ENCODE measurements at places on chromosomes 12 and 14.

GRCh38 chr14:53516261-53516774 is 363.2 kb upstream of the DDHD1 start:
- no peak for DNase-seq

DNA sequence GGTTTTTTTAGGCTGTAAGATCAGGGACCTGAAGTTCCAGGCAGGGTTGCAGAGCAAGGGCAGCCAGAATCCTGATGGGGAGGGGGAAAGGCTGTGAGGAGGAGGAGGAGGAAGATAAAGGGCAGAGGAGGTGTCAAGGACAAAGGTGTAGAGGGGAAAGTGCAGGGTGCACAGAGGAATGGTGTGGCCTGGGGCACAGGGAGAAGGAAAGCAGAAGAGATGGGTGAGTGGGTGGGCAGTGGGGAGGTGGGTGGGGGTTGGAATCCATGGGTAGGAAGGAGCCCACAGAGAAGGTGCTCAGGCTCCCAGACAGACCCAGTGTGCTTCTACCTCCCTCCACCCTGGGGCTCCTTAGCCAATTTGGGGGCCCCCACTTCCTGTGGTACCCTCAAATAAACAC is 11.2 kb downstream of the TRPV4 start:
- DNase-seq, result no peak

DNA sequence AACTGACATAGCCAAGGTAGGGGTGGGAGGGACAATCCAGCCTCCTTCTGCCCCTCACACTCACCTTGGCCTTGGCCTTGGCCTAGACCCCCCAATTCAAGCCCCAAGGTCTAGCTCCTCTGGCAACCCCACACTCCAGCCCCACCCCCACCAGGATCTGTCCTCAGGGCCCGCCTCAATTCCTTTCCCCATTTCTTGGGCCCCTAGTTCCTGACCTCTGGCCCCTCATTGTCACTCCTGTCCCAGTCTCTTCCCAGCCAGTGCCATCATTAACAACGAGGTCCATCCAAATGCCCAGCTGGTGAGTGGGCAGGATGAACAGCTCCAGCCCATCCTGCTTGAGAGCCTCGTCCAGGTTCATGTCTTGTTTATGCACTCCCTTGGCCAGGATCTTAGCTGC is 6.8 kb upstream of the GDF11 start:
- no peak for DNase-seq

GRCh38 chr12:115542656-115543055 is 734.8 kb downstream of the MED13L start:
- DNase-seq, result no peak

GRCh38 chr12:58812214-58812613 is 108.1 kb downstream of the LRIG3 start:
- no peak for DNase-seq

- no peak for DNase-seq
Observed at GRCh38 chr12:59115526-59115925, 195.2 kb upstream of the LRIG3 start.

DNA sequence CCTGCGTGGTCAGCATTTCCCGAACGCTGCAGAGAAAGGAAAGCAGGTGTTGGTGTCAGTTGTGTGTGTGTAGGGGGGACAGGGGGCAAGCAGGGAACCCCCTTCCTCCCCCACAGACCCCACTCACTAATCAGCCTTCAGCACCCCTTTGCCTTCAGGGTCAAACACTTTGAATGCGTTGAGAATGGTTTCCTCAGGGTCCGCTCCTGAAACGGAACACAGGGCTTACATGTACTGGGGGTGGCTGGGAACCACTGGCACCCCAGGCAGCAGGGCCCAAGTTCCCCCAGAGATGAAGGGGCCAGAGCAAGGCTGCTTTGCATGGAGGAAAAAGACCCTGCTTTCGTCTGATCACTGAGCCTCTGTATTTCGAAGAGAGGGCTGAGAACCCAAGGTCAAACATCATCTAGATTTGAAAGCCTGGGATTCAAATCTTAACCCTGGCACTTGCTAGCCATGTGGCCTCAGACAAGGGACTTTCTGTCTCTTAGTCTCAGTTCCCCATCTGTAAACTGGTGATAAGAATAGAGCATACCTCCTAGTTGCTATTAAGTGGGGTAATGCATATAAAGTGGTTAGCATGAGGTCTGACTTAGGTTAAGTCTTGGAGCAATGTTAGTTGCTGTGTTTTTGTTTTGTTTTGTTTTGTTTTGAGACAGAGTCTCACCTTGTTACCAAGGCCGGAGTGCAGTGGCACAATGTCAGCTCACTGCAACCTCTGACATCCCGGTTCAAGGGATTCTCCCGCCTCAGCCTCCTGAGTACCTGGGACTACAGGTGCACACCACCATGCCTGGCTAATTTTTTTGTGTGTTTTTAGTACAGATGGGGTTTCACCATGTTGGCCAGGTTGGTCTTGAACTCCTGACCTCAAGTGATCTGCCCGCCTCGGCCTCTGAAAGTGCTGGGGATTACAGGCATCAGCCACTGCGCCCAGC is 7.0 kb downstream of the MYL2 start:
- no peak for DNase-seq

GRCh38 chr12:29794862-29795261 is 11.1 kb upstream of the TMTC1 start:
- DNase-seq, result no peak

- DNase-seq, result no peak
Observed at GRCh38 chr14:61372379-61372778, 51.0 kb downstream of the PRKCH start.

DNA sequence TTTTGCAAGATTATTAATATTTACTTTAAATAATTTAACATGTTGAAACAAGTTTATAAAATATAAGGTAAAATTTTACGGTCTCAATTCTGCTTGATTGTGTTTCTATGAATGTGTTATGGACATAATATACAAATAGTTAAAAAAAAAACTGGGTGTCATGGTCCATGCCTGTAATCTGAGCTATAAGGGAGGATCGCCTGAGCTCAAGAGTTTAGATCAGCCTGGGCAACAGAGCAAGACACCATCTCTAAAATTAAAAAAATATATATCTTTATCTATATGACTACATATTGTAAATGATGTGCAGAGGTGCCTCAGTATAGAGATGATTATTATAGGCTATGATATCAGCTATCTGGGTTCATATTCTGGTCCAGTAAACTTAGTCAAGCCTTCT is 9.9 kb downstream of the PAPOLA start:
- no peak for DNase-seq

GRCh38 chr14:54698966-54699530 is 132.1 kb downstream of the SAMD4A start:
- no peak for DNase-seq

DNA sequence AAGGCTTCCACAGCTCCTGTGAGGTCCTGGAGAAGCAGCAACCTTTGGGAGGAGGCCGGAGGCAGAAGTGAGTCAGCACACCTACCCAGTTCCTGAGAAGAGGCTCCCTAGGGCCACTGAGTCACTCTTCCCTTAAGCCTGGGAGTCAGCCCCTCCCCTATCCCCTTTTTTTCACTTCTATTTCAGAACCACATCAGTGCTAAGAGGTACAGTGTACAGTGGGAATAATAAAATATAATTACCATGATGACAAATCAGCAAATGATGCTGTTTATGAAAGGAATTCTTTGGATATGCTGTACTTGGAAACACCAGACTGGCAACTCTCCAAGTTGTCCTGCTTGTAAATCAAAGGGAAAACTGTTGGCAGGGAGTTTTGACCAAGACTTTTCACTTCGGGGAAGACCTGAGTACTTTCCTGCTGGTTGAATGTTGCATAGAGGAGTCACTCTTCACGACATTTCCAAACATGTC is 7.8 kb upstream of the TBPL2 start:
- no peak for DNase-seq

- DNase-seq, result no peak
Observed at GRCh38 chr12:49403971-49404450, 36.7 kb downstream of the SPATS2 start.

GRCh38 chr12:22881878-22882385 is 257.0 kb downstream of the ETNK1 start:
- no peak for DNase-seq

GRCh38 chr14:93709249-93709648 is 79.0 kb downstream of the PRIMA1 start:
- no peak for DNase-seq

DNA sequence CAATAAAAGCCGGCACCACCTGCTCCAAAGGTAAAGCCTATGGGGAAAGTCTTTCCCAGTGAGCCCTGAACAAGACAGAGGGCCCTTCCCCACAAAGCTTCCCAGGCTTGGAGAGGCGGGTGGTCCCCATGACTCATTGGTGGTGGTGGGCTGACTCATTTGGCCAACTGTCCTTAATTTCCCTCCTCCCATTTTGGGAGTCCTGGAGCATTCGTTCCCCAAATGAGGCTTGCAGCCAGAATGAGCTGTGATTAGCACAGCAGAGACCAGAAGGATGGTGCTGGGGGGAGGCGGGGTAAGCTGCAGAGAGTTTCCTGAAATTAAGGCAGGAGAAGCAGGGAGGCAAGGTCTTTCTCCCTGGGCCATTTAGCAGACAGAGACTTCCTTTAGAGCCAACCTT is 241.7 kb downstream of the DPF3 start:
- DNase-seq, result no peak
